ENCODE measurements at places on chromosomes 16 and 17.
A peak's percentile ranks its signal among the peaks of the same experiment; 100 is the strongest.

DNA sequence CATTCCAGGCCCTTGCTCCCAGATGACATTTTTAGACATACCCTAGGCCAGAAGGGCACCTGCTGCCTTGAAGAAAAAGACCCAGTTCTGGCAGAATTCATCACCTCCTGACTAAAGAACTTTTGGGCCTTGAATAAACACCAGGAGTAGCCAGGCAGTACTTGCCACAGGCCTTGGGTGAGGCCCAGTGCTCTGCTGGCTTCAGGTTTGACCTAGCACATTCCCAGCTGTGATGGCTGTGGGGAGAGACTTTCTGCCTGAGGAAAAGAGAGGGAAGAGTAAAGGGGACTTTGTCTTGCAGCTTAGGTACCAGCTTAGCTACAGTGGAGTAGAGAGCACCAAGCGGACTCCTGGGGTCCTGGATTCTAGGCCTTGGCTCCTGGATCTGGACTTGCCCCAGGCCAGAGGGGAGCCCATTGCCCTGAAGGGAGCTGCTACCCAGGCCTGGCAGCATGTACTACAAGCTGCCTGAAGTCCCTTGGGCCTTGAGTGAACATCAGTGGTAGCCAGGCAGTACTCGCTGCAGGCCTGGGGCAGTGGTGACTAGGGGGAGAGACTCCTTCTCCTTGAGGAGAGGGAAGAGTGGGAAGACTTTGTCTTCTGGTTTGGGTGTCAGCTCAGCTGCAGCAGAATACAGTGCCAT lies 44.3 kb downstream of the ABCA8 start:
- DNase-seq, result no peak

- no peak for DNase-seq
These were observed 5.1 kb downstream of the MMP25 start for GRCh38 chr16:3051494-3051893.

DNA sequence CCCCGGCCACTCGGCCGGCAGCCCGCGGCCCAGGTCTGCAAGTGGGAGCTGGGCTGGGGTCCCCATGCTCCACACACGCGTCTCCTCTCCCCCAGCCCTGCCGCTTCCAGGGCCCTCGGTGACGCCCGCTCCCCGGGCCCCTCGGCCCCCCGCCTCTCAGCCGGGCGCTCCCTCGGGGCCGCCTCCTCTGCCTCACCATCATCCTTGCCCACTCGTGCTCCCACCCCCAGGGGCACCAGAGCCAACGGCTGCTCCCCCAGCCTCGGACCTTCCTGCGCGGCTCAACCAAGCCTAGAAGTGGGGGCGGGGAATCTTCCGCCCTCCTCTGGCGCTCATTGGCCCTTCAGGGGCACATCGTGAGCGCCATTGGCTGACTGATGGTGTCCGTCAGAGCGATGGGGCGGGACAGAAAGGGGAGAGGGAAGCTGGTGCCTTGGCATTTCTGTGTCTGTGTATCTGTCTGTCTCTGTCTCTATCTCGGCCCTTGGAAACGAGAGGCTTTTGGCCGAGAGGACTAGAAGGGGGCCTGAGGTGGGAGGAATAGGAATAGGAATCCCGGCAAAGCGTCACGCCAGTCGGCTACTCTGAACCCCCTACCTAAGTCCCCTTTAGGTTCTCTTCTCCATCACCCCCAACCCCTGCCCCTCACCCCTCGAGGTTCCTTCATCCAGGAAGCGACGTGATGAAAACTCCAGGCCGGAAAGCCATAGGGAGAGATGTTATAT lies 88.9 kb downstream of the CDC27 start:
- peak; percentile 41 for DNase-seq

DNA sequence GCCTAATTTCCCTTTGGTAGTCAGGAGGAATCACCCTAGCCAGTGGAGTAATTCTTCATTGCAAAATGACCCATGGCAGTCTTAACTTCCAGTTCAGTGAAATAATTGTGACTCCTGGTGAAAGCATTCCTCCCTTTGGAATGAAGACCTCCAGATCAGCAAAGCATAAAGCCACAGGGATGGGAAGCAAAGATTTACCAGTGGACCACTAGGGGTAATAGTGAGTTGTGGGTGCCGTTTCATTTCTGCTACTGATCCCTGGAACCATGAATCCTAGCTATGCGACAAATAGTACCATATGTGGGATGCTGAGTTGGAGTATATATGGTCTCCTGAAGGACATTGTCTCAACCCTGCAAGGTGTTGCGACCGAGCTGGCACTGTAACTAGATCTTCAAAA lies 13.7 kb downstream of the DYNLL2 start:
- DNase-seq, result no peak

DNA sequence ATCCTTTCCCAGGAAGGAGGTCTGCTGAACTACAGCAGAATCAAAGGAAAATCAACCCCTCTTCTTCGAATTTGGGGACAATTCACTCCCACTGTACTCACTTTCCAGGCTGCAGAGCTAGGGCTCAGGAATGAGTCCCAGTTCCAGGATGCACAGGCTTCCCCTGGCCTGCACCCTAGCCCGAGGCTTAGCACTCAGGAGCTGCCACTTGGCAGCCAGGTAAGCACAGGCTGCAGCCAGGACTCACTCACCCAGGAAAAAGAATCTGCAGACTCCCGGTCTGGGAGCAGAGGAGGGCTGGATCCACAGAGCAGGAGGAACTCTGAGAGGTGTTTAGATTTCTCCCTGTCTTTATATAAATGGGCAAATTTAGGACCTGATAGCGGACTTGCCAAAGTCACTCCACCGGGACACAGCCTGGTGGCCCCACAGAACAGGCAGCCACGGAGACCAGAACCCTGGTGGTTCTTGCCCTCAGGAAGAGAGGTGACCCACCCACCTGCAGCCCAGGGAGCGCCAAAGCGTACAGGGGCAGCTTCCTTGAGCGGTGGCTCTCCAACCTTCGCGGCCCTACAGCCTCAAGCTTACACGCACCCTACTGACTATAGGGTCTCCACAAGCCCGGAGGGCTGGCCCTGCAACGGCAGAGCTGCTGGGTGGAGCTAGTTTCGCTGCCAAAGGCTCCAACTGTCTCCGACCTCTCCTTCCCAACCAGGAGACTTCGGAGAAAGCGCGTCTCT lies 4.8 kb downstream of the CBLN1 start:
- DNase-seq, result no peak

DNA sequence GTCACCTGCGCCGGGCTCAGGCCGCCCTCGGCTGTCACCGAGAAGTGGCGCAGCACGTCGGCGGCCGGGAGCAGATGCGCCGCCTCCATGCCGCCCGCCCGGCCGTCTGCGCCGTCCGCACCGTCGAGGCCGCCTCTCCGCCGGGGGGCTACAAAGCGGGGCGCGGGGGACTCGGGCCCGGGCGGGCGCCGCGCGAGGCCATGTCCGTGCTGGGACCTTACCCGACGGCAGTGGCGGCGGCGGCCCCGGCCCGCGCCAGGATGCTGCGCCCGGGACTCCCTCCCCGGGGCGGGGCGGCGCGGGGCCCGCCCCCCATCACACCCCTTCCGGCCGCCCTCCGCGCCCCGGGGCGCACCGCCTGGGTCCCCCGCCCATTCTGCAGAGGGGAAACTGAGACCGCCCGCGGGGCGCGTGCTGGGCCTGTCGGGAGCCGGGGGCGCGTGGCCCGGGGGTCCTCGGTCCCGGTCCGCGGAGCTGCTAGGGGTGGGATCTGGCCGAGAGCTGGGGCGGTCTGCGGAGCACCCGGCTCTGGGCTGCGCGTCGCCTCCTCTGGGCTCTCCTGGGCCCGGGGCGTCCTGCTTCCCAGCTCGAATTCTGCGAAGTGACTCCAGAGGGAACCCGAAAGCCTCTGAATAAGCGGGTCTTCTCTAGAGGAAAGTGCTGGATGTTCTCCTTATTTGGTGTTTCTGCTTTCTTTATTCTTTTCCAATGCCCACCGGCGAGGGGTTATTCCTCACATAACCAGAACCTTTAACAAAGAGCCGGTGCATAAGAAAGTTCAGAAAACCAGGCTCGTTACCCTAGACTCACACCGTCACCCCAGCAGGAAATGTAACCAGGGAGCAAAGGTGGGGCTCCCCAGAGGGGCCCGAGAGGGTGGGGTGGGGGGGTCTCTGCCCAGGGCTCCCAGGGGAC lies at the start of gene ATP2A3:
TSS of gene ATP2A3 (minus strand) at position 235 of the 915 bp plus-strand sequence. CDS start at position 89, 146 bp downstream.
- no peak for DNase-seq

GRCh38 chr17:28347261-28347891 lies 10.0 kb downstream of the POLDIP2 start:
- DNase-seq, result no peak

- DNase-seq, result no peak
These were observed 86.9 kb downstream of the CDH11 start for GRCh38 chr16:65034915-65035314.

DNA sequence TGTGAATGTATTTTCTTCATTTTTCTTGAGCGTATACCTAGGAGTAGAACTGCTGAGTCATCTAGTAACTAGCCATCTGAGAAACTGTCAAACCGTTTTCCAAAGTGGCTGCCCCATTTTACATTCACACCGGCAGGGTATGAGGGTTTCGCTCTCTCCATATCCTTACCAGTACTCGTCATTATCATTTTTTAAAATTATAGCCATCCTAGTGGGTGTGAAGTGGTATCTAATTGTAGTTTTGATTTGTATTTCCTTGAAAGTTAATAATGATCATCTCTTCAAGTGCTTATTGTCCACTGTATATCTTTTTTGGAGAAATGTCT lies 6.0 kb downstream of the RNF157 start:
- no peak for DNase-seq

DNA sequence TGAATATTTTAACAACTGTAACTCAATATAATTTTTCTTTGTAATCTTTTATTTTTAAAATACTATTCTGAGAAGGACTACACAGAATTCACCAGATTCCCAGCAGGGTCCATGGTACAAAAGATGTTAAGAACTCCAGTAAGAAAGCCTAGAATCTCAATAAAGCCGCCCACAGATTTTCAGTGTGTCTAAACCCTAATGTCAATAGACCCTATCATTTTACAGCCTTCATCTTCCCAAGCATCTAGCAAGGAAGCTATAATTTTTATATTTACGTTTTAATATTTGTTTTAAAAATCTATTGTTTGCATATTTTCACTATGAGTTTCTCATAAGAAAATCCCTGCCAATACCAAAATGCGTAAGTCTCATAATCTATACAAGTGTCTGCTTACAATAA lies 148.5 kb downstream of the CEP112 start:
- no peak for DNase-seq

DNA sequence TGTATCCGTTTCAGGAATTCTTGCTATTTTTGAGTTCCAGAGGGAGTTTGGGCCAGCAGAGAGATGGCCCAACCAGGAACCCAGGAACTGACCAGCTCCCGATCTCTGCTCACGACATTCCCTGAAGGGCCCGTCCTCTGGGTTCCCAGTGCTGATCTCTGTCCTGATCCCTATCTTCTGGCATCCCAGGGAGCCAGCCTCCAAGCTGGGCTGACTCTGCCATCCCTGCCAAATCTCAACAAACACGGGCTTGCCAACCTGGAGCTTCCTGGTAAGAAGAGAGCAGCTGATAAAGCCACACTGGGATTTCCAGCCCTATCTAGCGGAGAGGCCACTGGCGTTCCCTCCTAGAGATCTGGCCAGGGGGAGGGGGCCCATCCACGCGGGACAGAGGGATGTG lies 16.2 kb downstream of the GPRC5B start:
- no peak for DNase-seq

- DNase-seq, result no peak
These were observed 20.0 kb downstream of the OR2C1 start for GRCh38 chr16:3375680-3376079.

GRCh38 chr17:77435272-77436057 lies 294.7 kb downstream of the SEC14L1 start:
- no peak for DNase-seq

DNA sequence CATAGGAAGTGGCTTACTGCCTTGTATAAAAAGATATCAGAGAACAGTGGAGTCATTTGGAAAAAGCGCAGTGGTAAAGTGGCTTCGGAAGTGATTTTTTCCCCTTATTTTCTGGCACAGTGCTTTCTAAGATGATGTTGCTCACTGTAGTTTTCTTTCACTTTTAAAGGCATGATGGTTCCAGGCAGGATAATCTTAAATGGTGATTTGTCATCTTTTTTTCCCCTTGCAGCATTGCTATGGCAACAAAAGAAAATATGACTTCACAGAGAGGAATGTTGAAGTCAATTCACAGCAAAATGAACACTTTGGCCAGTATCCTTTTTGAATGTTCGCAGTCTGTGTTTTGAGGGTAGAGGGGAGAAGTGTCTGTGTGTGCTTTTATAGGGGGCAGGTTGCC lies 42.5 kb downstream of the GOSR1 start:
- DNase-seq, result no peak

GRCh38 chr17:53426505-53426904 lies 396.2 kb upstream of the KIF2B start:
- DNase-seq, result no peak

DNA sequence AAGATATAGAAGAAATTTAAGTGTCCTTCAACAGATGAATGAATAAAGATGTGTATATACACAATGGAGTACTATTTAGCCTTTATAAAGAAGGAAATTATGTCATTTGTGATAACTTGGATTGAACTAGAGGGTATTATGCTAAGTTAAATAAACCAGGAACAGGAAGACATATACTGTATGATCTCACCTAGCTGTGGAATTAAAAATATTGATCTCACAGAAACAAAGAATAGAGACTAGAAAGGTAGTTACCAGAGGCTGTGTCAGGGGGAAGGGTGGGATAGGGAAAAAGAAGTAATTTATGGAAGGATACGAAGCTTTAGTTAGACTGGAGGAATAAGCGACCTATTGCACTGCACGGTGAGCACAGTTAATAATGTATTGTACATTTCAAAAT lies 5.4 kb upstream of the ZNF267 start:
- no peak for DNase-seq

GRCh38 chr16:70735141-70735979 lies 49.5 kb upstream of the MTSS2 start:
- DNase-seq, result no peak

- no peak for DNase-seq
These were observed 18.9 kb upstream of the TFAP4 start for GRCh38 chr16:4291699-4292098.

DNA sequence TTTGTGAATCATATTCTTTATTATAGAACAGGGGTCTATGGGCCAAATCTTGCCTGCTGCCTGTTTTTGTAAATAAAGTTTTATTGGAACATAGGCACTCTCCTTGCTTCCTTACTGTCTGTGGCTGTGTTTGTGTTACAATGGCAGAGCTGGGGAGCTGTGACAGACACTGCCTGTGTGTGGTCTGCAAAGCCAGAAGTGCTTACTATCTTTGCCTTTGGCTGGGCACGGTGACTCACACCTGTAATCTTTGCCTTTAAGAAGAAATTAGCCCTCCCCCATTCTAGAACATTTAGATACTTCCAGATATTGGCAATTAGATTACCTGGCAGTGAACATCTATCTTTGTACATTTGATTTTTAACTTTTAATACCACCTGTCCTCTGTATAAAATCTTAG lies 308.3 kb downstream of the FOXL1 start:
- no peak for DNase-seq

DNA sequence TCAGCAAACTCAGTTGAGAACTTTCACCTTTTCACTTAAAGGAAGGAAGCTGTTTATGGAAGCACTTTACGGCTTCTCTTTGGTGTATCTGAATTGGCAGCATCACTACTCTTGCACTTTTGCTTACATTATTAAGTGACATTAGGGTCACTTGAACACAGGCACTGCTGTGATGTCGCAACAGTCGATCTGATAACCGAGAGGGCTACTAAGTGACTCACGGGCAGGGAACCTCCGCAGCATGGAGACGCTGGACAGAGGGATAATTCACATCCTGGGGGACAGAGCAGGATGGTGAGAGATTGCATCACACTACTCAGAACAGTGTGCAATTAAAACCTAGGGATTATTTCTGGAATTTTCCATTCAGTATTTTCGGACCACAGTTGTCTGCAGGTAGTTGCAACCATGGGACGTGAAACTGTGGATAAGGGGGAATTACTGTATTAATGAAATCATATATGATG lies 56.5 kb downstream of the DNAH2 start:
- no peak for DNase-seq

GRCh38 chr16:88888461-88889387 lies 22.3 kb upstream of the PABPN1L start:
- DNase-seq, result no peak

Data from iPS DF 6.9 (cell line).